ENCODE measurements at places on chromosomes 1 and 21.

- no peak for DNase-seq
These were observed 5.2 kb upstream of the BCAS2 start for GRCh38 chr1:114586513-114587047.

DNA sequence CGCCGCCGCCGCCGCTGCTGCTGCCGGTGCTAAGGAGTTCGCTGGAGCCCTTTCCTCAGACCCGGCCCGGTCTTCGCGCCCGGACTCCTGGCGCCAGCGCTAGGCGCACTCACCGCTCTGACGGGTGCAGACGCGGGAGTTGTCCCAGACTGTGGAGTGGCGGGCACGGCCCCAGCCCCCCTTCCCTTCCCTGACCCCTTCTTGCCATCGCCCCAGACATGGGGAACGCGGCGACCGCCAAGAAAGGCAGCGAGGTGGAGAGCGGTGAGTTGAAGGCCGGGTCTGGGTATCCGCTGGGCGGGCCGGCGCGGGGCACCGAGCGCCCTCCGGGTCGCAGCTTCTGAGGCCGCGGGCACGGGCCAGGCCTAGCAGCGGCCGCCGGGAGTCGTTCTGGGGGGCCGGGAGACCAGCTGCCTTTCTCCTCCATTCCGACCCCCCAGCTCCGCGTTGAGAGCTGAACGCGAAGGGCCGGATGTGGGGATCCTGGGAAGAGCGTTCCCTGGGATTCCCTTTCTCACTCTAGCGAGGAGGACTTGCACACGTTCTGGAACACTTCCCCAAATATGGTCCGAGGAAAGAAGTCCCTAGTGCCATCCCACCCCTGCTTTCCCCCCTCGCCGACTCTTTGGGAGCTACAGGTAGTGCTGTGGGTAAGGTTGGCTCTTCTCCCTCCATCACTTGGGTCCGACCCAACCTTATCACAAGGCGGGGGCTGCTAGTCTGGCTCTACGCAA, 65.8 kb upstream of the PRKACB start:
- DNase-seq = no peak

DNA sequence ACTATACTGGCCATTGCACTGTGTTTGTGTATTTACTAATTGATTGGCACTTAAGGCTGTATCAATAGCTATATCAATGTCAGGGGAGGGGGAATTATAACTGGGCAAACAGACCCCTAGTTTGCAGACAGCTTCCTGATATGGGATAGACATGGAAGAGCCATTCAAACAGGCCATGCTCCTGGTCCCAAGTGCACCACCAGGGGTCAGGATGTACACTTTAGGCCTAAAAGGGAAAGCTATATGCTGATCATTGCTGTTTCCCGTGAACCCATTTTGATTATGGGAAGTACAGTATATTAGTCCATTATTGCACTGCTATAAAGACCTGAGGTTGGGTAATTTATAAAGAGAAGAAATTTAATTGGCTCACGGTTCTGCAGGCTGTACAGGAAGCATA, 124.9 kb upstream of the BACE2 start:
- no peak for DNase-seq

- peak; percentile 55 for DNase-seq
These were observed 19.8 kb upstream of the THRAP3 start for GRCh38 chr1:36204347-36204909.

DNA sequence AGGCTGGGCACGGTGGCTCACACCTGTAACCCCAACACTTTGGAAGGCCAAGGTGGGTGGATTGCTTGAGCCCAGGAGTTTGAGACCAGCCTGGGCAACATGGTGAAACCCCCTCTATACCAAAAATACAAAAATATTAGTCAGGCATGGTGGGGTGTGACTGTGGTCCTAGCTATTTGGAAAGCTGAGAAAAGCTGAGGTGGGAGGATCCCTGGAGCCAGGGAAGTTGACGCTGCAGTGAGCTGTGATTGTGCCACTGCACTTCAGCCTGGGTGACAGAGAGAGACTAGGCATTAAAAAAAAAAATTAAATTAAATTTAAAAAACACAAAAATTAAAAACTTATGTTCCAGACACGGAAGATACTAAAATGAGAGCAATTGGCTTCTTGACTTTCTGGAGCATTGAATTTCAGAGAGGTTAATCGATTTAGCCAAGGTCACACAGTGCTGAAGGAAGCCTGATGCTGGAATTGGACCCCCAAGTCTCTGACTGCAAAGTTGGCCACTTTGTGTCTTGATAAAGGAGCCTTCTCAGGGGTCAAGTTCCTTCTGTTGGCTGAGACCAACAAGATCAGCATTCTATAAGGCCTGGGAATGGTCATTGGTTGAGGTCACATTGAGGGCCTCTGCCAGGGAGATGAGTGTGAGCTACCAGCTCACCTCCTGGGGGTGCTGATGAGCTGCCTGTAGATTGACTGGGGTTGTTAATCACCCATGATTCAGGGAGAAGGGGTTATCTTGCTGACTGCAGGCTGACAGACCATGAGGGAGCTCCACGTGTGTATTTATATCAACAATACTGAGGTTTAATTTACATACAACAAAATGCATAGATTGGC, 54.3 kb downstream of the RPS6KA1 start:
- DNase-seq = no peak

DNA sequence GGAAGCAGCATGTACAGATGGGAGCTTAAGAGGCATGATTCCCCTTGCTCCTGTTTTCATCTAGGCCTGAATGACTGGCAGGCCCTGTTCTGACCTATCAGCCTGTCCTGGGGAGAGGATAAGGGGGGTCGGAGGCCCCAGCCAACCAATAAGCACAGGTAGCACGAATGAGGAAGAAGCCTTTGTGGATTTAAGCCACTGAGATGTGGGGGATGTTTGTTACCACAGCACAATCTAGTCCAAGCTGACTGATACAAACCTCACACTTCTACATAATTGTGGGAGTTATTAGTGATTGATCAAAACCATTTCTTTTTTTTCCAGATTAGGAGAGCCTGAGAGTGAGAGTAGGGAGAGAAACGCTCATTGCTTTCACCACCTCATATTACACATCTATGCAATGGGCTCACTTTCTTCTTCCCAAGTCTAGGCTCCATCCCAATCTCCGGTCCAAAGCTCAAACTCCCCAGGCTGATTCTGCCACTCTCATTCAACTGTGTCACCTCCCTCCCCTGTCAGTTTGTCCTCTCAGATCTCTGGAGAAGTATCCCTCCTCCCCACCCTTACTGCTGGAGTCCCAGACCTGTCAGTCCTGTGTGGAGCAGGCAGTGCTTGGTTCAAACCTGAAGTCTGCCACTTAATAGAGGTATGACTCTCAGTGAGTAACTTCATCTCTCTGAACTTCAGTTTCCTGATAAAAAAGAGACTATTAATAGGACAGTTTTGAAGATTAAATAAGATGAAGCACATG, 220.5 kb downstream of the PTPRU start:
- no peak for DNase-seq

- DNase-seq = peak; percentile 69
These were observed 23.1 kb upstream of the DNASE2B start for GRCh38 chr1:84374991-84375696.

DNA sequence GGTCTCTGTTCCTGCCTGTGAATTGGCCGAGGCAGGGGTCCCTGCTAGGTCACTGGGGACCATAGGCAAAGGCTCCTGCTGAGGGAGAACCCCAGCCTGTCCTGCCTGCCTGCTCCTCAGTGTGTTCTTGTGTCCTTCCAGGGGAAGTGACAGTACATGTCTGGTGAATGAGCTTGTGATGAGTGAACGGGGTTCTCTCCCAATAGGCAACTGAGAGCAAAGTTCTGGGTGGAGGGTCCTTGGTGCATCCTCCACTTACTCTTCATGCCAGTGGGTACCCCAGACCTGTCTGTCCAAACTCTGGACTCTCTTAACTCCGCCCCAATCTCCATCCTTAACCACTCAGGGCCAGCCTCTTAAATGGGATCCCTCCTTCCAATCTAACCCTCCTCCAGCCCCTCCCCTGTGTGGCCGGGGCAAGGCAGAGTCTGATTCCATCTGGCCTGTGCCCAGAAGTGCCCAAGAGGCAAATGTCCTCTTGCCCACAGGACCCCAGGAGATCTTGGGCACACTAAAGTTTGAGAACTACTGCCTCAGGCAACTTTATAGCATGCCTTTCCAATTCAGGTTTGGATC, 2.0 kb downstream of the XKR8 start:
- no peak for DNase-seq

- DNase-seq = no peak
These were observed 21.8 kb upstream of the H6PD start for GRCh38 chr1:9212735-9213134.

DNA sequence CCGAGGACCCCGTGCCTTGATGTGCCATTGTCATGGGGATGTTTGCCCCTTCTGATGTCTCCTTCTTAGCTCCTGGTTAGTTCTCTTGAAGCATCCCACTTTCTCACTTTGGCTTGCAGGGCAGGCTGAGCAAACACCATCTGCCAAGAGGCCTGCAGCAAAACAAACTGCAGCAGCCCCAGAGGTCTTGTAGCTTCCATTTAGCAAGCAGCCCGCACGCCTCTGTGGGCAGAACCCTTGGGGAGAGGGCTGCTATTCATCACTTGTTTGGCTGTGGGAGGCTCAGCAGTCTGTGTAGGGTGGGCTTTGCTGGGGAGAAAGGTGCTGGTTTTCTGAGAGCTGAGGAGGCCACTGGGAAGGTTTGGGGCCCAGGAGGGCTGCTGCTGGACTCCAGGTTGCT, 56.7 kb downstream of the KCNC4 start:
- no peak for DNase-seq

DNA sequence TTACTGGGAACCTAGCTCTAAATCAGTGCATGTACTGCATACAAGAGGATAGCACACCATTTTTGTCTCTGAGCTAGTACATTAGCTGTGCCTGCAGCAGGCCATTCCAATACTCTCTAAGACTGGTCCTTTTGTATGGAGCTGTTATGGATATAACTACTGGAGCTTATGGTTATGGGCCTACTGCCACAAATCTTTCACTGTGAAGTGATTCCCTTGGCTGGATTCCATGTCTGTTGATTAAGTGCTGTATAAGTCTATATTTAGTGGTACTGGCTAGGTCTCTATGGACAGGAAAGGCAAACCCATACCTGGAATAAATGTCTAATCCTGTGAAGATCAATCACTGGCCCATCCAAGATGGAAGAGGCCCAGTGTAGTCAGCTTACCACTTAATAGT, 12.0 kb downstream of the ZFYVE9 start:
- DNase-seq = no peak

- no peak for DNase-seq
These were observed 1.9 kb downstream of the MAP3K6 start for GRCh38 chr1:27364696-27365371.

DNA sequence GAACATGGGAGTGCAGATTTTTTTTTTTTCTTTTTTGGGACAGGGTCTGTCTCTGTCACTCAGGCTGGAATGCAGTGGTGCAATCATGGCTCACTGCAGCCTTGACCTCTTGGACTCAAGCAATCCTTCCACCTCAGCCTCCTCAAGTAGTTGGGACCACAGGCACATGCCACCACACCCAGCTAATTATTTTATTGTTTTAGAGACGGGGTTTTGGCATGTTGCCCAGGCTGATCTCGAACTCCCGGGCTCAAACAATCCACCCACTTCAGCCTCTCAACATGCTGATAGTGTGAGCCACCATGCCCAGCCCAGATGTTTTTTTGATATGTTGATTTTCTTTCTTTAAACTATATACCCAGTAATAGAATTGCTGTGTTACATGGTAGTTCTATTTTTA, 57.7 kb downstream of the RGSL1 start:
- no peak for DNase-seq

DNA sequence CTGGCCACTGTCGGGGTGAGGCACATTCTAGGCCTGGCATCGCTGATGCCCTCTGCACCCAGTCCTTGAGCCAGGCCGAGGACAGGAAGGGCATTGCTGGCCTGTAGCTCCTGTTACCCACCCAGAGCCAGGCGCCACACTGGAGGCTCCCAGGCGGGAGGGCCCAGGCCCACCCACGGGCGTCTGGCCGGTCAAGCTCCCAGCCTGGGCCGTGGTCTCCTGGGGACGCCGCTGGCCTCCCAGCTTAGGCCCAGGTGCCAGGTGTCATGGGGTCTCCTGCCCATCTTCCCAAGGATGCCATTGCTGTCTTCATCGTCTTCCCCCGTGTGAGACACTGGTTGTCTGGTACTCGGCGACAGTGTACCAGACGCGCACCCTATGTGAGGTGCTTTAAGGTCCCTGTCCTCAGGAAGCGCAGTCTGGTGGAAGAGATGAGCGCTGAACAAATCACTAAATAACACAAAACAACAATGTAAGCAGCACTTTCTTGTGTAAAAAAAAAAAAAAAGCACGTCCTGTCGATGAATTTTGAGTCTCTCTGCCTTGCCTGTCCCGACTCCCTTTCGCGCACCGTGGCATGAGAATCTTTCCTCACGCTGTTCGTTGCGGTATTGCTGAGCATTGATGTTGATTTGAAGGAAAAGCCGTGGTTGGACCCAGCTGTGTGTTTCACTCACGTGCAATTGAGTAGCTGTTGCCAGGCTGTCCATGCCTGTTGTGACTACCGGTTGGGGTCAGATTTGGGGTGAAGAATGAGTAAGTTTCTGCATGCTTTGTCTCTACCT, 27.0 kb upstream of the TRAPPC10 start:
- no peak for DNase-seq

DNA sequence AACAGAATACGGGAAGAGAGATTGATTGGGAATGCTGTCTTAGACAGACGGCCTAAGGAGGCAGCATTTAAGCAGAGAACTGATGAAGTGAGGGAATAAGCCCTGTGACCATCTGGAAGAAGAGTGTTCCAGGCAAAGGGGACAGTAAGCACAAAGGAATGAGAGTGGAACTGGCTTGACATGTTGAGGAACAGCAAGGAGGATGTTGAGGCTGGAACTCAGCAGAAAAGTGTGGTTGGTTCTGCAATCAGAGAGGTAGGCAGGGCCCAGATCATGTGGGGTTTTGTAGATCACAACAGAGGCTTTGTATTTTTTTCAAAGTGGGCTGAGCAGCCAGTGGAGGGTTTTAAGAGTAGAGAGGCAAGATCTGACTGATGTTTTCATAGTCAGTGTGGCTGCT, 157.4 kb downstream of the DNM3 start:
- DNase-seq = no peak

DNA sequence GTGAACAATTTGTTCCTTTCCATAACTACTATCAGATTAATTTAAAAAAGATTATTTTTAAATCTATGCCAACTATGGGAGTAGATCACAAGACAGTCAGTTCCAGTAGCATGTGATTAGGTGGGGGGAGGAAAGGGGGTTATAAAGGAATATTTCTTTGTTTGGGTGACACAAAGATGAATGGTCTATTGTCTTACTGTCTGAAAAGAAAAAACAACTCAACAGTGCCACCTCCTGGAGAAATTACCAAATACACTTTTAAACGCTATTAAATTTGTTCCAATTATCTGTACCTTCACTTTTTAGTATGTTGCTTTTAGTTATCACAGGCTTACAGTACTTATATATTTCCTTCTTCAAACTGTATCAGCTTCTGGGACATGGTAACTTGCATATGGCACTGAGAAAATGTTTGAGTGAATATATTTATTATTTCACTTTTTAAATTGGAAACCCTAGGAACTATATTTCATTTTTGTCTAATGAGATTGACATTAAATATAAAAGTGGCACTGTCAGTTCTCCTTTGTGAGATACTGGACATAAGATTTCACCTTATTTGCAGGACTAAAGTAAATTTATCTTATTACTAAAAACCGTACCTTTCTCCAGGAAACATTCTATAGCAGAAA, 1.7 kb upstream of the SORT1 start:
- no peak for DNase-seq

GRCh38 chr1:101219924-101220870, 16.6 kb upstream of the S1PR1 start:
- DNase-seq = no peak

- DNase-seq = no peak
These were observed 17.2 kb upstream of the SLAMF6 start for GRCh38 chr1:160539990-160540858.

GRCh38 chr1:88462488-88463261, 221.4 kb upstream of the PKN2 start:
- DNase-seq = no peak

Measured in psoas muscle (tissue), 8 donors.